Stimulated activated CD8-positive, alpha-beta memory T cell treated with anti-CD3 and anti-CD28 coated beads, Interleukin-7, amount 100 ng/mL, for 1 hour (primary cell): ENCODE measurements at places on chromosomes 1 and 21.
A peak's percentile ranks its signal among the peaks of the same experiment; 100 is the strongest.

GRCh38 chr1:159492575-159493323, 43.1 kb downstream of the OR10J5 start:
- DNase-seq, result no peak

DNA sequence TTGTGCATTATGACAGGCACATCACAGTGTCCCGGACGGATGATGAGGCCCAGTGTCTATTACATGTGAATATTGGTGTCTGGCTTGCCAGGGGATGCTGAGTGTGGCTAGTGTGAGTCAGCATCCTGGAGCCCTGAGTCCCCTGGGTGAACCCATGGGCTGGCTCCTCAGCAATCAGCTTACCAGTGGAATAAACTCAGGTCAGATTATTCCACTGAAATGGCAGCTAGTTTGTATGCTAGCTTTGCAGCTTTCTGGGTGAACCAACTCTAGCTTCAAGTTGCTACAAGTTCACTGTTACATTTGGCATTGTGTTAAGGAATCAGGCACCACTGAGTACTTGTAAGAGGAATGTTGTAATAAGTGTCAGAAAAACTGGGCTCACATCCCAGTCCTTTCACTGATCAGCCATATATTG, 23.9 kb upstream of the RPTN start:
- no peak for DNase-seq

DNA sequence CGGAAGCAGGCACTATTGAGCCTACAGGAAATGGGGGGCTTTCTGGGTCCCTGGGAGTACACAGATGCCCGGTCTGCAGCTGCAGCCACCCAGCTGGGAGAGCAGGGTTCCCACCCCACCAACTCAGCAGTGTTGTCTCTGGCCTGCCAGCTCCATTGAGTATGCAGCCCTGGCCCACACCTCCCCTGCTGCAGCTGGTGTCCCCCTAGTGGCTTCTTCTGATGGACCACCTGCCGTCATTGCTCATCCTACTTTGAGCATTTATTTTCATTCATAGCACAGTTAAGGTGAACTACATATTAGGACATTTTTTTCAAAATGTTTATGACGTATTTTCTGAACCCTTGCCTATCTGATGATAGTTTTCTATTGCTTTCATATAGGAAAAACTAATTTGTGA, 189.8 kb upstream of the LYPLAL1 start:
- no peak for DNase-seq

DNA sequence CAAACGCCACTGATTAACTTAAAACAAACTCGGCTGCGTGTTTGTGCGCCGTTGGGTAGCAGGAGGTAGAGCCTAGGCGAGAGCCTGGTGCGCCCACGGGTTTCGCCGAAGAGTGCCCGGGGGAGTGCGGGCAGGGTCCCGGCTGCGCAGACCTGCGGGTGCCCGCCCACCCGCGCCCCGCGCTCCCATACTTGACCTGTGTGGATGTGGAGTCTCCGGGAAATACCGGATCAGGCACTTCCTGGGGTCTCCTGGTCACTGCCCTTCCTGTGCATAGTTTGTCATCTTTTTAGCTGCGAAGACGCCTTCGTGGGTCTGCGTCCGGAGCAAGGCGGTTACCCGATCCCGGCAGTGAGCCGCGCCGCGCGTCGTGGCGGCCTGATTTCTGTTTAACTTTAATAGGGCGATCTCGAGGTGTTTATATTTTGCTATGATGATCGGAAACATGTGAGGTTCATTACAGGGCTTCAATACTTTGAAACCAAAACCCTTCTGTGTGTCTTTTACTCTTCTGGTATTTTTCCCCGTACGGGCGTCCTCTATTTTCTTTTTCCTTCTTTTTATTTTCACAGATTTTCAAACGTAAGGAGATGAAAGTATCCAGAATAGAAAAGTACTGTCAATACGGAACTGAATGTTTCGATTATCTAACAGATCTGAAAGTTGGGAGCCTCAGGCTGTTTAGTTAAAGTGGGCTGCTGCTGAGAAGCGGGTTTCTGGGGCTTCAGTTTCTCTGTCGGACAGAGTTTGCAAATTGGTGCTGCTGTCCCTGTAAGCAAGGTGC, 15.2 kb downstream of the NR5A2 start:
- no peak for DNase-seq

DNA sequence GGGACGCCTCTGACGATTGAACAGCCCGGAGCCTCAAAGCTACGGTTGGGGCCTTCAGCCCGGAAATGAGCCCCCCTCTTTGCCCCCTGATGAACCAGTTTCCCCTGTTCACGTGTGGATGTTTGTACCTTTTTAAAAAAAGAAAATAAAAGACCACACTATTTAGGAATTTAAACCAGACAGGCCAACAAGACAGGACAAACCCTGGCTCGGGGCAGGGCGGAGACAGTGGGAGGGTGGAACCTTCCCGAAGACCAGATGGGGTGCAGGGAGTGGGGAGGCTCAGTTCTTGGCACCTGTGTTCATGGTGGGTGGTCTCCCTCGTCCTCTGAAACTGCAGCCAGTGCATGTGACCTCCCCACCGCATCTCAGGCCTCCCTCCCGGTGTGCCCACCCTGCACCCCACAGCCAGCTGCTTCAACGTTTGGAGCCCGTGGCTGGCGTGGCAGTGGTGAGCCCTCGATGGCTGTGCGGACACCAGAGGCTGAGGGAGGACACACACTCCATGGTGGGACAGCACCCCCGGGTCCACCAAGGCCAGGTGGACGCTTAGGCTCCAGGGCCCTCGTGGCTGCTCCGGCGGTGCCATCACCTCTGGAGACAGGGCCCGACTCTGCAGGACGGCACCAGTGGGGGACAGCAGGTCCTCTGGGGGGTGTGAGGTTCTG, 45.6 kb downstream of the COL18A1 start:
- no peak for DNase-seq

GRCh38 chr1:68225781-68226180, 6.5 kb downstream of the WLS start:
- DNase-seq, result no peak

GRCh38 chr1:225906467-225906866, 17.5 kb upstream of the LEFTY1 start:
- DNase-seq, result no peak

DNA sequence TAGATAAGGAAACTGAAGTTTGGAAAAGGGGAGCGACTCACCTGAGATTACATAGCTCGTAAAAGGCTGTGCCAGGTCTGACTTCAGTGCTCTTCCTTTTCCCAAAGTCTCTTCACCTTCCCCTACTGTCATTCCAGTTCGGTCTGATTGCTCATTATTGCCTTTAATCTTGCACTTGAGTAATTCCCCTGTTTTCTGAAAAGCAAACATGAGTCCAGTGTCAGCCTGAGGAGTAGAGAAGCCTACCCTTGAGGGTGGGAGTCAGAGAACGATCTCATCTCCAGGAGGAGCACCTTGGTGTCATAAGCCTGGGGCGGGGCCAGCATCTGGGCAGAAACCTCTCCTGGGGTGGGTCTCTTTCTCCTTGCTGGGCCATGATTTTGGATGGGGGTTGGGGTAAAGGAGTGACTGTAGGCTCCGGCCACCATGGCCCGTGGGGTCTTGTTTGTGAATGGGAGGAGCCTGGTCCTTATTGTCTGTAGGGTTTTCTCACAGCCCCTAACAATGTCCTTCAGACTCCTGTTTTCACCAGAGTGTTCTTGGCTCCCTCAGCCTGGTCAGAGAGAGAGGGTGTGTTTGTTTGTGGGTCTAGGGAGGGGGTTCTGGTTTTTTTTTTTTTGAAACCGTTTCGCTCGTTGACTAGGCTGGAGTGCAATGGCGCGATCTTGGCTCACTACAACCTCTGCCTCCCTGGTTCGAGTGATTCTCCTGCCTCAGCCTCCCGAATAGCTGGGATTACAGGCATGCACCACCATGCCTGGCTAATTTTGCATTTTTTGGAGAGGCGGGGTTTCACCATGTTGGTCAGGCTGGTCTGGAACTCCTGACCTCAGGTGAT, 6.0 kb downstream of the VANGL2 start:
- no peak for DNase-seq

DNA sequence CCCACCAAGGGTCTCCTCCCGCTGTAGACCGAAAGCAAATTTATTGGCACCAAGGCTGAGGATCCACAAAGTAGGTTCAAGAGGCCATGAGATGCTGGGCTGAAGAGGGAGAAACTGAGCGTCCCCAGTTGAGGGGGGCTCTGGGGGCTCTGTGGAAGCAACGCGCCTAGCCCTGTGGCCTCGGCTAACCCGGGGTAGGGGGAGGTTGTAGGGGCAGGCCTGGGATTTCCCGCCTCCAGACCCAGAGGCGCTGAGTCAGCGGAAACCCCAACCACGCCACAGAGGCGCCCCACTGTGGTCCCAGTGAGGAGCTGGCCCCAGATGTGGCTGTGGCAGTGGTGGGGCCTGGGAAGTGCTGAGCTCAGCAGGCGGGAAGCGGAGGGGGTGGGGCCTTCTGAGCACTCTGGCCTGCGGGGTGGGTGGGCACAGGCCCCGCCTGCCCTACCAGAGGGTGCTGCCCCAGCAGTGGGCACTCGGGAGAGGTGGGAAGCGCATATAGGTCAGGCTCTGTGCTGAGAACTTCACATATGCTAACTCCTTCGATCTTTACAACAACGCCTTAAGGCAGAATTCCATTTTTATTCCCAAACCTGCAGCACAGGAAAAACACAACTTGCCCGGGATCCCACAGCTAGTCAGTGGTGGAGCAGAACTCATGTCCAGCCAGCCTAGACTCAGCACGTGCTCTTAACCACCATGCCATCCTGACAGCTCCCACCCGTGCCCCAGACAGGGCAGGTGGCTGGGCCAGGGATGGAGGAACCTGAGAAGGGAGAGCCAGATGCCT, 1.5 kb upstream of the COL16A1 start:
- peak; percentile 31 for DNase-seq

DNA sequence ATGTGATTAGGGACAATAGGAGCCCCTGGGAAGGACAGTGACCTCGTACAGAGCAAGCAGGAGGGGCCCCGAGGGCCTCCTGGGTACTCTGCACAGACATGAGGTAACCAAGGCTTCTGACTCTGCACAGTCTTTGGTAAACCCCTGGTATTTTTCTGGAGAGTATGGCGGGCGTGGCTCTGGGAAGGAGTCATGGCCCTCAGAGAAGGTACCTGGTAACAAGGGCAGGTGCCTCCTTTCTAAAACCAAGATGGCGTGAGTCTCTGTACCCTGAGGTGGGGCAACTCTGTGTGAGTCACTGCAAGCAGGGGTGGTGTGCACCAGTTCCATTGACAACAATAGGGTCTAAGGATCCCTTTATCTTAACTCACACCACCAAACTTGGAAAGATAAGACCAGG, 39.9 kb upstream of the SLC19A1 start:
- no peak for DNase-seq

- DNase-seq, result no peak
Measured at GRCh38 chr1:78902641-78903040, 103.9 kb downstream of the ADGRL4 start.

DNA sequence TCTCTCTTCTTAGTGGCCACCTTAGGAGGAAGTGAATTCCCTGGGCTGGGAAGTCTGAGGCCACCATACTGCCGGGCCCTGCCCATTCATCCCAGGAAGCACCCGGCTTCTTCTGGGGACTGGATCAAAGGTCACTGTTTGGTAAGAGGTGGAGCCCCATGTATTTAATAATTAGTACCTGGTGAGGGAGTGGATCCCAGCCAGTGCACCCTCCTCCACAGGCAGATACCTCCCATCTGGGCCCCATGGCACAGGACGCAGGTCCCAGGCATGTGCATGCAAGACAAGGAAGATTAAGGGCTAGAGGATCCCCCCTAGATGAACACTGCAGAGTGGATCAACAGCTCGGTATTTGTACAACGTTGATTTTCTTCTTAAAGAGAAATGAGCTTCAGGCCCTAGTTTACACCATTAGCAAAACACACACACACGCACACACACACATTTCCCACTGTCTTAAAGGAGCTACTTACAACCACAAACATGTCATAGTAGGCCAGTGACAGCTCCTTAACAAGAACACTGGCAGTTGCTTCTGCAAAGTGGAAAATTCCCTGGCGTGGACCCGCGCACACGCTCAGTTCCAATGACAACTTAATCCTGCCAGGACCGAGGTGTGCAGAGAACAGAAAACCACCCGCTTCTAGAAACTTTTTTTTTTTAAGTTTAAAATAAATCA, 90.7 kb downstream of the MRPL37 start:
- no peak for DNase-seq

GRCh38 chr1:74933500-74933899, 200.5 kb downstream of the TYW3 start:
- no peak for DNase-seq

DNA sequence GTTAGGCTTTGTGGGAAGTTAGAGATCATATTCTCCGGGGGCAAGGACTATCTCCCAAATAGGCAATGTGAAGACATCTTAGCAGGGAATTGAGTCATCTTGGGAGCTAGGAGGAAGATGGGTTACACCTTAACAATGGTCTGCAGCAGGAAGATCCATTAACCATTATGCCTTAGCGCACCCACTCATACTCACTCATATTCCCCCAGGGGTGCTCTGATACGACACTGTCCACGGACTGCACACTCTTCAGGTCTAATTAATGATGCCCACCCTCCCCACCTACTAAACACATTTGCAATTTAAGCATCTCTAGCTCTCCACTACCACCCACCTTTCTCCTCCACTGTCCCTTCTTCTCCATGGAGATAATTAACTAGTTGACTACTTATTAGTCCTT, 857 bp upstream of the AK5 start:
- no peak for DNase-seq

- DNase-seq, result no peak
Measured at GRCh38 chr21:30044447-30045064, 104.8 kb upstream of the GRIK1 start.

DNA sequence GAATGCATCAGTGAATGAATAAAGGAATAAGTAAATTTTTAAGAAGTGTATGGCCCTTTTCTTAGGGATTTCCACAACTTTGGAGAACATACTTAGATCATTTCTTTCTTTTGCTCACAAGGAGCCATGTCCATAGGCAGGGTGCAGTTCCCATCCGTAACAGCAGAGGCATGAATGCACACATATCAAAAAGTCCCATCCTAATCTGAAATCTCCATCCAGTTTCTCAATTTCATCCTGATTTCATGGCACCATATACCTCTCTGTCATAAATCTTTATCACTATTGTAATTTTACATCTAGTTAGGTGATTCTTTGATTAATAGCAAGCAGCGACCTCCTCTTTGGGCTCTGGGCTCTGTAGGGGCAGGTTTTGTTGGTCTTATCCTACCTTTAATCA, 359.2 kb downstream of the RRAGC start:
- no peak for DNase-seq

- DNase-seq, result no peak
Measured at GRCh38 chr1:218250492-218250891, 34.6 kb upstream of the RRP15 start.

- no peak for DNase-seq
Measured at GRCh38 chr1:45375104-45376090, 35.2 kb upstream of the MUTYH start.
